ENCODE measurements at places on chromosomes 16 and 17.
A peak's percentile ranks its signal among the peaks of the same experiment; 100 is the strongest.

DNA sequence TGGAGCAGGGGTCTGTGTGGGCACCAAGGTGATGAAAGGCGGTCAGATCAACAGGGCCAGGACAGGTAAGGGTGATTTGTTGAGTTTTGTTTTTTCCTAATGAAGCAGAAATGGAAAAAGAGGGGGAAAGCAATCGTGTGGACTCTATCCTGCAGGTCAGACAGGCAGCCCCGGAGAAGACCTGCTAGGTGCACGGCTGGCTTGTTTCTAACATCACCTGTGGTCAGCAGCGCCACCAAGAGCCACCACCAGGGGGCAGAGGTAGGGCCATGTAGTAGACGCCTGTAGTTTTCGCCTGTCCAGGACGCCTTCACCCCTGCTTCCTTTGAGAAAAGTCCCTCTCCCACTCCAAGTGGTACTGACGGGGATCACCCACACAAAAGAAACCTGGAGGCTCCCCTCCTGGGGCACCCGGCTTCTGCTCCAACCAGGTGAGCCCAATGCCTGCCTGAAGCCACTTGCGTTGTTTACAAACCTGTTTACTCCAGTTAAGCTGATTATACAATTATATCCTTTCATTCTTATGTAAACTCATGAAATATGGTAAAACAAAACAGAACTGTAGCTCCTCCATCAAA is 54.2 kb upstream of the SEC14L1 start:
- peak; percentile 100 for DNase-seq

- DNase-seq, result no peak
Measured at GRCh38 chr17:78131172-78132083, 857 bp downstream of the TMC8 start.

DNA sequence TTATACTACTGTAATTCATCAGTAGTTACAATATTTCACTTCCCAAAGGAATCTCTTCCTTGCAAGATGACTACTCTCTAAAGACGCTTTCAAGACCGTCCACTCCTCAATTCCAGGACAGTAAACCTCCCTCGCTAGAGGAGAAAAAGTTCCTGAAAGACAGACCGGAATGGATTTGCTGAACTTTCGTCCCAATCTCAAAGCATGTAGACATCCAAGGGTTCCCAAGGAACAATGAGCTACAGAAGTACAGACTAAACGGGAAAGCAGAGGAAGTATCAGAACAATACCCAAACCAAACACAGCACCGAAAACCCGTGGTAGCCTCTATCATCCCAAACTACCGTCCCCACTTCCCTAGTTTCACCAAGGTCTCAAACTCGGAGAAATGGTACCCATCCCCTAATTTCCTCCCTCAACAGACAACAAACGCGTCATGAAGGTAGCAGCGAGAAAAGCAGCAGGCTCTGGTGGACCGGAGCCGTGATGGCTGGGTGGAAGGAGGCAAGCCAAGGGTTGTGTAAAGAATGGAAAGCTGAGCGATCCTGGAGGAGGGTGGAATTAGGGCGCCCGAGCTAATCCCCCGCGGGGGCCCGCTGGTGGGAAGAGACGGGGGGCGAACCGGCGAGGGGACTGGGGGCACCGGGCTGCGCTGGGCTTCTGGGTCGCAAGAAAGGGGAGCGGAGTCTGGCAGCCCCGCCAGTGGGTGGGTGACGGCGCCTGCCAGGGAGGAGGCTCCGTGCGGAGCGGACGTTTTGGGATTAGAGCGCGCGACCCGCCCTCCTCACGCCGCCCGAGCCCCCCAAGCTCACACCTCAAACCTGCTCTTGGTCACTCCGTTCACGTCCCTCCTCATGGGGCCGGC is 647 bp downstream of the FBXL20 start:
- peak; percentile 23 for DNase-seq

DNA sequence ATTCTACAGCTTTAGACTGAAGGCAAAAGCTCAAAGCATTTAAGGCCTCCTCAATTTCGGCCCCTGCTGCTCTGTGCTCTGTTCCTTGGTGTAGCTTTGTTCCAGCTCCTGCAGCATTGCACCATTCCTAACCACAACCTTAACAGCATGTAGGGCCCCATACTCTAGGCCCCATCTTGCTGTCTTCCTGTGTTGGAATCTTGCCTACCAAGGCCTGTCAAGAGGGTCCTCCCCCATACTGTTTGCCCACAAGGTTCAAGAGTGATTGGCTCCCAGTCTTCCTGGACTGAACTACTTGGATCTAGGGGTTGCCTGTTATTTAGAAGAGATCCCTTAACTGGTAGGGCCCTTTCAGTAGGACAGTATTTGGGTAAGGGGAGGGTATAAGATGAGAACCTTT is 26.8 kb downstream of the TRPV2 start:
- no peak for DNase-seq

GRCh38 chr17:51165680-51166197 is 472 bp upstream of the NME2 start:
- no peak for DNase-seq

- DNase-seq, result no peak
Measured at GRCh38 chr17:58538811-58539409, 24.5 kb upstream of the MTMR4 start.

GRCh38 chr16:301235-301634 is 18.3 kb downstream of the PDIA2 start:
- no peak for DNase-seq

DNA sequence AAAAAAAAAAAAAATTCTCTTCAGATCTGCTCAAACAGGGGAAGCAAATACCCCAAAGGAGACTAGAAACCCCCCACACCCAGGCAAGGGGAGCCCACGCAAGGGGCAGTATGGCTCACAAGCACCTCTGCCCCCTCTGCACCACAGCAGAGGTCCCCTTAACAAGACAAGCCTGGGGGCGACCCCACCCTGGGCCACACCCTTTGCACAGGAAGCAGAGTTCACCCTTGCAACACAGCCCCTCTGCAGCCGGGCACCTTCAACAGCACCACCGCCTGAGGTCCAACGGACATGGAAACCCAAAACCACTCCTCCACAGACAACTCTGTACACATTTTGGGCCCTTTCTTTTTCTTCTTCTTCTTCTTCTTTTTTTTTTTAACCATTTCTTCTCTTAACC is 12.8 kb downstream of the AXIN1 start:
- no peak for DNase-seq

DNA sequence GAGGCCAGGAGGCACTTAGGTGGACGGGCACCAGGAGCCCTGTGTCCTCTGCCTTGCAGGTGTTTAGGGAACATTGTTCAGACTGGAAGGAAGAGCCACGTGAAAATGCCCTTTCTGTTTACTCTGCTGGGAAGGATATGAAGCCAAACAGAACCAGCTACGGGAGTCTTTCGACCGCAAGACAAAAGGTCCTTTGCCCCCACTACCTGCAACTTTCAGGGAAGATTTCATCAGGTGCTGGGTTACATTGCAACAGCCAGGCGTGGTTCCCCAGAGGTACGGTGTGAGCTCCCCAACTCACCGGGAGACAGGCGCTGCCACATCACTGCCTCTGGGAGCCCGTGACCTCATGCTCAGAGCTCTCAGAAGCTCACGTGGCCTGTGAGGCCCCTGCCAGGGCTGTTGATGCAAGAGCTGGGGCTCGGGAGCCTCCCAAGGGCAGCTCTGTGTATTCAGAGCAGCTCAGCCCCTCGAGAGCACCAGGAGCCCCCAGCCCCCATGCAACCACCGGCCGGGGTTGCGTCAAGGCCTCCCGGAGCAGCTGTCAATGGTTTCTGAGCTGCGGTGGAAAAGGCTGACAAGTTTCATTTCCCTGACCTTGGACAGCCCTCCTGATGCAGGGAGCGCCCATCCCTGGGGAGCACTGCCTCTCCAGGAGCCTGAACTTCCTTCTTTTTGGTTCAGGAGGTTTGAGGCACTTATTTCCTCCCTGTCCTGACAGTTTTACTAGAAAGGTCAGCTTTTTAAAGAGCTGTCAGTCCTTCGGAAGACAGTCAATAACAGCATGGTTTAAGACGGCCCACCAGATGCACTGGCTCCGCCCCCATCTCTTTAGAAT is 42.1 kb downstream of the TBC1D16 start:
- peak; percentile 52 for DNase-seq

DNA sequence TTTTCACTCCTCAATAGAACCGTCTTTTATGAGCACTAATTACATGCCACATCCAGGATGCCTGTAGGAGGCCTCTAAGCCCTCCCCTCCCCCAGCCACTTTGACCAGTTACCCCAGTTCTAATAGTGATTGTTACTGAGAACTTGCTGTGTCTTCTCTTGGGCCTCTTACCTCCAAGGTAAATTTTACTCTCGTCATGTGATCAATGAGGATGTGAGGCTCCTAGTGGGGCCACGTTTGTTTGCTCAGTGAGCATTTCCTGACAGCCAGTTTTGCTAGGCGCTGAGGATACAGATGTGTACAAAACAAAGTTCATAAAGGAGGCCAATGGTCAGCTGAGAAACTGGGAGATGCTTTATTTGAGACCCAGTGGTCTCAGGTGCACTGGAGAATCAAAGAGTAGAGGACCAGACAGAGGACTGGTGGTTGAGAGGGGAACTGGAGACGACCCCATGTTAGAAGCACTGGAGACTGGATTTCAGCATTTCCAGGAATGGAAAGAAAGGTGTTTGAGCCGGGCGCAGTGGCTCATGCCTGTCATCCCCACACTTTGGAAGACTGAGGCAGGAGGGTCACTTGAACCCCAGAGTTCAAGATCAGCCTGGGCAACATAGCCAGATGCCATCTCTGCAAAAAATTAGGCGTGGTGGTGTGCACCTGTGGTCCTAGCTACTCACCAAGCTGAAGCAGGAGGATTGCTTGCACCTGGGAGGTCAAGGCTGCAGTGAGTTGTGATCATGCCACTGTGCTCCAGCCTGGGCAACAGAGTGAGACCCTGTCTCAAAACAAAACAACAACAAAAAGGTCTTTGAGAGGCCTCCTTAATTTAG is 2.6 kb downstream of the ATP2C2 start:
- DNase-seq, result no peak

DNA sequence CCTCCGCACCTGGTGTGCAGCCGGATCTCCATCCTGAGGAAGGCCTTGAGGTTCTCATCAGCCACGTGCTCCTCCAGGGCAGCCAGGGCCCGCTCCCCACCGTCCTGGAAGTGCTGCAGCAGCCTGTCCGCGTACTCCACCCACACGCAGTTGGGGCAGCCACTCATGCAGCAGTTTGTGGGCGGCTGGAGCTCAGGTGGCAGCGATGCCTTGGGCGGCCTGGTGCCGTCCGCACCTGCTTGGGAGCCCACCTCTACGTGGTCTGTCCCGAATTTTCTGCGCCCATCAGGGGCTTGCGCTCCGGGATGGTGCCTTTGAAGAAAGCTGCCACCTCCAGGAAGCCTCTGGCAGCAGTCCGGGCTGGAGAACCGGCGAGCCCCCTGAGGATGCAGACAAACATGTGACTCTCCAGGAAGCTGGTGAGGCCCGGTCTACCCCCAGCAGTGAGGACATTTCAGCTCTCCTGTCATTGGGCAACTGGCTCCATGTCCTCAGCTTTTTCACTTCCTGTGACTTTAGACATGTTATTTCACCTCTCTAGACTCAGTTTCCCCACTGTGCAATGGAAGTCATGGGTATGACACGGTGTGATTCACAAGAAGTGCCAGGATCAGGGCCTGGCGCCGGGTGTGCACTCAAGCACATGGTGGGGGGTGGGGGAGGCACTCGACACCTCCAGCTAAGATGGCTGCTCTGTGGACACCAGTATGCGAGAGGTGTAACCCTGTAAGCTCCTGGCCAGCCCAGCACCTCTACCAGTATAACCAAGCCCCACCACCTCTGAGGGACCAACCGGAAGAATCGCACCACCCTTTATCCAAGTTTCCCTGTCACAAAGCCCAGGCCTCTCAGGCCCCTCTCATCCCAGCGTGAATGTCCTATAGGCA is 957 bp downstream of the OXLD1 start:
- DNase-seq, result peak; percentile 32

DNA sequence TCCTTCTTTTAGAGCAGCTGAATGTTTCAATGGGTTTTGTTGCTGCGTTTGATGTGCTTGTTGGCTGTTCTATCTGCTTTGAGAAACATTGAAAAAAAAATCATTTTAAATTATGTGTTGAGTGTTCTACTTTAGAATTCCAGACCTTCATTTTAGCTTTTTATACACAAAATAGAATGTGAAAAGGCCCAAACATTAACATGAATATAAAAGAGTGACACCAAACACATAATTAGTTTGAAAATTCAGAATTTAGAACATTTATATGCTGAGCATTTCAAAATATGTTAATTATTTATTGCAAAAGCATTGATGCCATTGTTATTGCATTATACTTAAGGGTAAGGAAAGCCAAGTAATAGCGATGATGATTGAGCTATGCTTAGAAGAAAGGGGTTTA is 2.9 kb downstream of the NFAT5 start:
- DNase-seq, result no peak

DNA sequence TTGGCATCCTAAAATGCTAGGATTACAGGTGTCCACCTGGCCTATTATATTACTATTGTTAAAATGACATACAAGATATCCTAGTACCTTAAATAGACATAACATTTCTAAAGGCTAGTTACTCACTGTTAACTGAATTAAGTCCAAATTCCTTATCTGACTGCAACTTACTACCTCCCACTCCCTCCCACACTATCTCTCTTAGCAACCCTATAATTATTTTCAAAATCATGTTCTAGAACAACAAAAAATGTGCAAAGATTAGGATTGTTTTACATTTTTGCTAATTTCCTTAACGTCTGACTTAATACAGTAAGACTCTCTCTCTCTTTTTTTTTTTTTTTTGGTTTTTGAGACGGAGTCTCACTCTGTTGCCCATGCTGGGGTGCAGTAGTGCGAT is 2.2 kb upstream of the ATF7IP2 start:
- DNase-seq, result no peak

- no peak for DNase-seq
Measured at GRCh38 chr17:18996458-18996857, 8.1 kb downstream of the FAM83G start.

DNA sequence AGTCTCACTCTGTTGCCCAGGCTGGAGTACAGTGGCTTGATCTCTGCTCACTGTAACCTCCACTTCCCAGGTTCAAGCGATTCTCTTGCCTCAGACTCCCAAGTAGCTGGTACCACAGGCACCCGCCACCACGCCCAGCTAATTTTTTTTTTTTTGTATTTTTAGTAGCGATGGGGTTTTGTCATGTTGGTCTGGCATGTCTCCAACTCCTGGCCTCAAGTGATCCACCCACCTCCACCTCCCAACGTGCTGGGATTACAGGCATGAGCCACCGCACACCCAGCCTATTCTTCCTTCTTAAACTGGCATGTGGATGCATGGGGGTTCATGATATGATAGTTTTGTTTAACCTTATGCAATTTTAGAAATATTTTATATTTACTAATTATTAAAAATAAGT is 39.4 kb upstream of the VWA3A start:
- DNase-seq, result no peak

- DNase-seq, result no peak
Measured at GRCh38 chr16:4893103-4893862, 43.7 kb downstream of the PPL start.

DNA sequence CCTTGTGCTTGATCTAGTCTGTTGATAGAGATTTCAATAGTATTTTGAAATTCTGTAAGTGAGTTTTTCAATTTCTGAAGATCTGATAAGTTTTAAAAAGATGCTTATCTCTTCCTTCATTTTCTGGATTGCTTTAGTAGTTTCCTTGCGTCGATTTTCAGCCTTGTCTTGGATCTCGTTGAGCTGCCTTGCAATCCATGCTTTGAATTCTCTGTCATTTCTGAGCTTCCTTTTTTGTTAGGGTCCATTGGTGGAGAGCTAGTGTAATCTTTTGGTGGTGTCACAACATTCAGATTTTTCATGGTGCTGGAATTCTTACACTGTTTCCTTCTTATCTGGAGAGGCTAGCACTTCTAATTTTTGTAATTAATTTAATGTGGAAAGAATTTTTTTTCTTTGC is 61.1 kb downstream of the SLFN11 start:
- DNase-seq, result no peak

- DNase-seq, result no peak
Measured at GRCh38 chr17:68383120-68383442, 74.2 kb downstream of the WIPI1 start.
